ENCODE measurements at places on chromosomes 2 and 18.

DNA sequence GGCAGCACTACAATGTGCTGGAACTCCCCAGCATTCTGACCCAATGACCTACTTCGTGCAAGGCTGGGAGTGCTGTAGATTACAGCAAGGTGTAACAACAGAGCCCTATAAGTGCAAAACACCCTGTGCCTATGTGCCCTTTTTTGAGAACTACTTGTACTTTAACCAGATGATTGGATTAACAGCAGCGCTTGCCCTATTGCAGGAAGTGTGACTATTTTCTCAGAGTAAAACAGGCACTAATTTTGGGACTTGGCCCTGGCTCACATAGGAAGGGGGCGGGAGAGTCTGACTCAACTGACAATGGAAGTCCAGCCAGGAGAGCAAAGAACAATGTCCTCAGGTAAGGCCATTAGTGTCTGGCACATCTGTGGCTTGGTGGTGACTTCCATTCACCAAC is 35.6 kb upstream of the RNF125 start:
- no peak for DNase-seq

GRCh38 chr2:135688978-135689377 is 52.7 kb upstream of the UBXN4 start:
- no peak for DNase-seq

GRCh38 chr2:37713258-37713700 is 41.8 kb upstream of the CDC42EP3 start:
- DNase-seq, result no peak

- no peak for DNase-seq
Measured at GRCh38 chr2:210477496-210477895, 937 bp upstream of the LANCL1 start.

DNA sequence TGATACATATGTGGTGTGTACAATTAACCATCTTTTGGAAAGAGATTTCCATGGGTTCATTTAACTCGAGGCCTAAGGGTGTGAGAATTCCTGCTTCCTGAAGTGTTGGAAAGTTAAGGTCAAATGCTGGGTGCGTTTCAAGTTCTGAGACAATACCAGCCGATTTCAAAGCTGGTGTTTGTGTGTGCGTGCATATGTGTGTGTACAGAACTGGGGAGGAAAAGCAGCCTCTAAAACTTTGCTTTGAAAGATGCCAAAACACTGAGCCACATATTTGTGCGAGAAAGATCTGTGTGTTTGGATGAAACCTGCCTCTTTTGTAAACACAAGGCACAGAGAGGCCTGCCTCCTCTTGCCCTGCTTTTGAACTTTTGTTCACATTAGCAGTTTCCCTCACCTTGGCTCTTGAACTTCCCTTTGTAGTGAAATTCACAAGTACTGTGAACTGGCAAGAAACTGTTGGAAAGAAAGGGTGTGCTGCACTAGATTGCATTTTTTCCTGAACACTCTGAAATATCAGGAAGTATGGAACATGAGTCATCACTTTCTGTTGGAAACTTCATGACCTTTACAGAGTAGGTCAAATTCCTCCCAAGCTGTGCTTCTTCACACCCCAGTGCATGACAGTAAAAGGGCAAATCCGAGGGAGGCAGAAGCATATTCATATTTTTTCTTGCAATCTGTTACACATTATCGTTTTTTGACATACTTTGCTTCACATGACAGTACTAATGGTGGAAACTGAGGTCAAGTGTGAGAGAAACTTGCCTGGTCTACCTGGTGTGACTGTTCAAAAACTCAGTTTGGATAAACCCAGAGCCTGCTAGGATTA is 20.0 kb upstream of the CAVIN2 start:
- DNase-seq, result no peak

DNA sequence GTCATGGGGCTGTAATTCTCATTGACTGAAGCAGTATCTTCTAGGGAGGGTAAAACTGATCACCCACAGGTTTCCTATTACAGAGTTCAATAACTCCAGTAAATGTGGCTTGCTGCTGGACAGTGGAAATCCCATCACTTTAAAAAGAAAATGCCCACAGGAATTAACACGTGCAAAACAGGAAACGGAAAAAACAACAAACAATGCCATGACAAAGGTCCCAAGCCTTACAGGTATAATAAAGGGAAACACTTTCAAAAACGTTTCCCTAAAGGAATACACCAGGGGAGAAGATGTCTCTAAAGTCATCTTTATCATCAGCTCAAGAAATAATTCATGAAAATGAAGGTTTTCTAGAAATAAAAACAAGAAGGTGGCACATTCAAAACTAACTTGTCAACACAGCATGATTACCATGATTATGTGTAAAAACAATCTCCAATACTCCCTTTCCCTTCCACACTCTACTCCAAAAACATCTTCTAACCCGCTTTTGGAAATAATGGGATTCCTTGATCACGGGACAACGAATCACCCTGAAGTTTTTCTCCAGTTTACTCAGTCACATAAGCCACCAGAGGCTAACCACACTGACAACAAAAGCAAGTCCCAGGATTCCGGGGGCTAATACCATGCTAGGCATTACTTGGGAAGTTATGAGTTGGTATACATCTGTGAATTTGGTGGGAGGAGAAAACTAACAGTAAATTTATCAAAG is 167.9 kb downstream of the TCF4 start:
- DNase-seq, result no peak

DNA sequence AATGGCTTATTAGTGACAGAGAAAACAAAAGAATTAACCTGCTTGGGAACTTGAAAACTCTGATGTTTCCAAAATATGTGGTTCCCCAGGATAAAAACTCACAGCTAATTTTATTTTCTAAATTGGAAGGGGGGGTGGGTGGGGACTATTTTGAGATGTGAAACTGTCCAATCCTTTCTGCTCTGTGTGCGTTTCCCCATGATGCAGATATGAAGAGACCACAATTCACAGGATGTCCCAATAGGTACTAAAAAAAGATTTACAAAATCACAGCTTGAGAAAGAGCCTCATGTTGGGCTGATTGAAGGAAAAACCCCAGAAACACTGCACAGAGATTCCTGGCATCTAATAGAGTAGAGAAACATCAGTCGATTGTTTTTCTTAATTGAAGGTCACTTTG is 273.2 kb downstream of the ARHGAP15 start:
- DNase-seq, result no peak

DNA sequence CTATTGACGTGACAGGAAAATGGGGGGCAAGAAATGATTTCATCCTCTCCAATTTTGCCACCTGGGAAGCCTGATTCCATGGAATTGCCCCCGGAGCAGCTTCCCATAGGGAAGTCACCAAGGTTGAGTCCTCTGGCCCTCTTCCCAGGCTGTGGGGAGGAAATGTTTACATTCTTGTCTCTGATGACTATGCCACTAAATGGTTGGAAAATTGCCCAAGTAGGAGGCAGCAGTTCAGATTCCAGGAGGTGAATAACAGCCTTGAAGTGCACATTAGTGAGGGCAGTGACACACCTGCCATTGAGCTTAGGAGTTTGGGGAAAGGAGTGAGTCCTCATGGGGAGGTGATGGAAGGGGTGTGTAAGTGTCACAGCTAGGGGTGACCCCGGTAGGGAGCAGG is 449.2 kb upstream of the DCC start:
- no peak for DNase-seq

DNA sequence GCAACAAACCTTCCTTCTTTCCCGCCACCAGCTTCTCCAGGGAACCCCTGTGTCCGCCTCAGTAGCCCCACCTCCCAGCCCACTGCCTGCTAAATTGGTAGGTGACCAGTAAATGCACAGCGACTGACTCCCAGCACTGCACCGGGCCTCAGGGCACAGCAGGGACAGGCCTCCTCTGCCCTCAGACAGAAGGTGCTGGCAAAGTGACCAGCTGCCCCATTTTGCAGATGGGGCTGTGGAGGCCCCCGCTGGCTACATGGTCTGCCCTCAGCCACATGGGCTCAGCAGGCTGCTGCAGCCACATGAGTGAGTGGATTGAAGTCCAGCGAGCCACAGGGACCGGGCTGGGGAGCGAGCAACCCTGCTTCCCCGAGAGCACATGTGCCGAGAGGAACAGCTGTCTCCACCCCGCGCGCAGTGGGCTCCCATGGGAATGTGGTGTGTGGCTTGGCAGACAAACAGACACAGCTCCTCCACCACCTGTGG is 7.8 kb upstream of the NPPC start:
- no peak for DNase-seq

DNA sequence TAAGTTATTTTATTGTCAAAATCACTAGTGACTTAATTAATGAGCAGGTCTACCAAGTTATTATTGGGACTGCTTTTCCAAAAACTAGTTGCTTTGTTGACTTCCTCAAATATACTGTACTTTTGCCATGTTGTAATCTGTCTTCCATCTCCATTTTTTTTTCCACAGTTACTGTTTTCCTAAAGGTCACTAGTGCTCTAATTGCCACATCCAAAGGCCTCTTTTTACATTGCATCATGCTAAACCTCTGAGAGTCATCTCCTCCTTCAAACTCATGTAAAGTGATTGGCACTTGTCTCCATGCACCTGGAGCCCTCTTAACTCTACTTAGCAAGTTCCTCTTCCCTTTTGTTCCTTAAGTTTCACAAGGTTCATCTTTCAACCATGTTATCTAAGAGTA is 11.8 kb downstream of the PMAIP1 start:
- no peak for DNase-seq

GRCh38 chr2:203693242-203693879 is 13.1 kb upstream of the CD28 start:
- DNase-seq, result no peak

GRCh38 chr2:136314240-136314639 is 196.3 kb upstream of the CXCR4 start:
- no peak for DNase-seq

GRCh38 chr2:33435518-33435917 is 40.9 kb upstream of the RASGRP3 start:
- DNase-seq, result no peak

DNA sequence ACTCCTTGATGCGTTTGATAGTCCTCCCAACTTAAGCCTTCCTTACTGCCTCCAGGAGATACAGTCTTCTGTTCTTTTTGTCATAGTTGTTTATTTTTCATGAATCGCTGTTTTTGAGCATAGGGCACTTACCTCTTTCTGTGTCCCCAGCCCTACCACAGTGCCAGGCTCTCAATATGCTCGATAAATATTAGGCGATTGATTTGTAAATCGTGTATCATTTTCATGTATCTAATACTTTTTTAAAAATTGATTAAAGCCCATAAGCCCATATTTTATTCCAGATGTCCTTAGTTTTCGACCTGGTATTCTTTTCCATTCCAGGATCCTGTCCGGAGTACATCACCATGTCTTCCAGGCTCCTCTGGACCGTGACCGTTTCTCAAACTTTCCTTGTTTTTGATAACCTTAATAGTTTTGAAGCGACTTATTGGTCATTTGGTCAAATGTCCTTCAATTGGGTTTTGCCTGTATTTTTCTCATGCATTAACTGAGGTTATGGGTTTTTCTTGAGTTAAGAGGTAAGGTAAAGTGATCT is 444 bp upstream of the MMADHC start:
- DNase-seq, result no peak

DNA sequence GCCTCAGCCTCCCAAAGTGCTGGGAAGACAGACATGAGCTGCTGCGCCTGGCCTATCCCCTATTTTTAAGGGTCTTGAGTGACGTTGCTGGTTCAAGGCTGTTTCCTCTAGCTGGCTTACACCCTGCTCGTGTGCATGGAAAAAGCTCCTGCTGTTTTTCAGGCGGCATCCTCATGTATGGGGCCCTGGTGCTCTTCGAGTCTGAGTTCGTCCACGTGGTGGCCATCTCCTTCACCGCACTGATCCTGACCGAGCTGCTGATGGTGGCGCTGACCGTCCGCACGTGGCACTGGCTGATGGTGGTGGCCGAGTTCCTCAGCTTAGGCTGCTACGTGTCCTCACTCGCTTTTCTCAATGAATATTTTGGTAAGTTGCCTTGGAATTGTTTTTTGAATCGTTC is 22.0 kb upstream of the NFATC1 start:
- no peak for DNase-seq

GRCh38 chr2:227374158-227374557 is 4.9 kb downstream of the TM4SF20 start:
- DNase-seq, result peak; percentile 36

- DNase-seq, result no peak
Measured at GRCh38 chr2:143255899-143256298, 126.7 kb downstream of the ARHGAP15 start.

DNA sequence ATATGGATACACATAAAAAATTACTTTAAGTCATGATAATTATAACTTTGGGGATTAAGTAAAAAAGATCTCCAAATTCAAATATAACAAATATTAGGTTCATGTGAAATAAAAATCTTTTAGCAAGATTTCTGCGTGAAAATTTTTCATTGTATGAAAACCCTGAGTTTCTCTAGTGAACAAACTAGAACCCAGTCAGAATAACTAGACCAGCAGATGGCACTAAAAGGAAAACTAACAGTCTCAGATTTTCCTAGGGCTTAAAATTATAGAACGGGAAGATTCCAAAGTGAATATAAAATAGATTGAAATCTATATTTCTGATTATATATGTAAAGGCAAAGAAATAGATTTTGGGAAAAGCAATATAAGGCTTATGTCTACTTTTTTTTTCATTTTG is 43.3 kb downstream of the TMEM200C start:
- DNase-seq, result no peak

DNA sequence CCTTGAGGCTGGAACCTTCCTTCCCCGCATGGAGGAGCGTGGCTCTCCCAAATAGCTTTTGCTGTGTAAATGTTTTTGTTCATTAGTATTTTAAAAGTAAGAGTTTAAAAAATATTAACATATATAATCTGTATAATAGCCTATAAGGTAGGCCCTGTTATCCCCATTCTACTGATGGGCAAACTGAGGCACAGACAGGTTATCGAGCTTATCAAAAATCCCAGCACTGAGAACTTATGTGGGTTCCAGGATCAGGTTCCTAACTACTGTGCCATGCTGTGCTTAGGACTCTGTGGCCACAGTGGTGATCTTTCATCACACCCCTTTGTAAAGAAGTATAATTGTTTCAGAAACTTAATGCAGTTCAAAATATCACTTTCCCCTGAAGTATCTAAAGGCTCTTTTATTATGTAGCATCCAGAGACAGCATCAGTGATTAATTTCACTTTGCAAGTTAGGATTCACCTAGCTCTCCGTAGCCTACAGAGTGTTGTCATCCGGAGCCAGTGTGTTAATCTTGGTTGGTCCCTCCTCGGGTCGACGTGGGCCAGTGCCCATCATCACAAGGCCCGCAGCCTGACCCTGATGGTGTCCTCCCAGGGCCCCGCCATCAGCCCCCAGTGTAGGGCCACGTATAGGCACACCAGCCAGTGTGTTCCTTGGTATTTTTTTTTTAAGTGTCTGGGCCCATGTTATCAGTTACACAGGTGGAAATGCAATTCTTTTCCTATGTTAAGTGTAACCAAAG is 28.7 kb downstream of the CABLES1 start:
- DNase-seq, result no peak

DNA sequence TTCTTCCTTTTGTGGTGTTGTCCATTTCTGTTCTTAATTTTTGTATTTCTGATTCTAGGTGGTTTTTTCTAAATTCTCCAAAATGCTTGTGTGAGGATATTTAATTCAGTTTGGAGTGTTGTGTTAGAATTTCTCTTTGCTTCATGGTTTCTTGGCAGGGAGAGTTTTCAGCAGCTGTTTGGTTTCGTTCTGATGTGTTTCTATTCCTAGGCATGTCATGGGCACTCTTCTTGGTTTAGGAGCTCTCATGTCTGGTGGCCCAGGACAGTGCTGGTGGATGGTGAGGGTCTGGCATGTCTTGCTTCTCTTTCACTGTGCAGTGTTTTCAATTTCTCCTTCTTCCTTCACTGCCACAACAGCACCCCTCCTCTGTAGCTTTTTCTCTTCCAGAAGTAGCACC is 52.9 kb downstream of the OSBPL6 start:
- no peak for DNase-seq

GRCh38 chr18:63832470-63832869 is 55.0 kb upstream of the SERPINB2 start:
- no peak for DNase-seq

- DNase-seq, result no peak
Measured at GRCh38 chr2:205054789-205055188, 509.5 kb downstream of the PARD3B start.
